ENCODE measurements at places on chromosomes 3 and 15.

DNA sequence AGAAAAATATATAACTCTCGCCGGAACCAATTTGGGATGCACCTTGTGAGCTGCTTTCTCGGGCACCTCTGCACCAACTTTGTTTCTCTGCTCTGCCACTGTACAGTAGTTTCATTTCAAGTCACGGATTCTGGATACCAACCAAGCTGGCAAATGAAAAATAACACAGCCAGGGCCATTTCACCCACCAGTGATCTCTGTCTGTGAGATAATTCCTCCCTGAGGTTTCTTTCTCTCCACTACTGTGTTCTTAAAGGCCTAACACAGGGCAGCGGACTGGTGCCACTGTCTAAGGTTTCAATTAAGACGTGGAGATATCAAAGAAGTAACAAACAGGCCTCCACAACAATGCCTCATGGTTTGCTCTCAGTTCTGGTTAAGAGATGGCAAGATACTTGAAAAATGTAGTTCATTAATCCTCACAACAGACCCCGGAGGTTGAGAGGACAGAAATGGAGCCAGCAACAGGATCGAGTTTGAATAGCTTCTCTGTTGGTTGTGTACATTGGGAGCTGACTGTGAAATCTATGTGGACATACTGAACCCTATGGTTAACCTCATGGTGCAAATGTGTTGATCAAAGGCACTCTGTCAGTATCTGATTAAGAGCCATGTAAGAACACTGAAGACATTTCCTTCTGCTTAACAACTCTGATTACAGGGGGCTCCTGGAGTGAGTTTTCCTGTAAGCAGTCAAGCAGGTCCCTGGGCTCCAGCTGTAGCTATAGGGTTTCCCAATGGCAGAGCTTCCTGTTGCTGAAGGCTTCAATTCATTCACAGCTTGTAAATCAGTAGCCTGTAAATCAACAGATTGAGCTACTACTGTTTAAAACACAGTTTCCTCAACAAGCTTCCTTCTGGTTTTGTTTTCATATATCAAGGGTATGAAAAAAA is 470.5 kb downstream of the EPHA3 start:
- no peak for DNase-seq

GRCh38 chr3:177713928-177714900 is 516.9 kb upstream of the TBL1XR1 start:
- no peak for DNase-seq

- DNase-seq = no peak
Measured at GRCh38 chr3:14725013-14725412, 50.1 kb downstream of the C3orf20 start.

- no peak for DNase-seq
Measured at GRCh38 chr15:88012233-88012632, 244.3 kb downstream of the NTRK3 start.

DNA sequence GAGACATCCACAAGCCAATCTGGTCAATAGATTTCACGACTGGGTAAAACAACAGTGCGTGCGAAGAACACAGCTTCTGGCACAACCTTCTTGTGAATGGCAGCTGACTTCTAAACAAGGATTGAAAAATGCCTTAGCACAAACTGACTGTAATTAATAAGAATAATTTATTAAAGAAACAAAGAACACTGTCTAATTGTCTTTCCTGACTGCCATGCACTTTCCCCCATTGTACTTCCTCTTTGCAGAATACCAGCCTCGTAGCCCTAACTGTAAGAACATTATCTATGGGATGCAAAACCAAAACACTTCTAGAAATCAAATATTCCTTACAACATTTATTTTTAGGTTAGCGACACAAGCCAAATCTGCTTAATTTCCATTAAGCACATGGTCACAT is 6.5 kb downstream of the FOXP1 start:
- no peak for DNase-seq
